ENCODE measurements at places on chromosomes 2 and 18.

DNA sequence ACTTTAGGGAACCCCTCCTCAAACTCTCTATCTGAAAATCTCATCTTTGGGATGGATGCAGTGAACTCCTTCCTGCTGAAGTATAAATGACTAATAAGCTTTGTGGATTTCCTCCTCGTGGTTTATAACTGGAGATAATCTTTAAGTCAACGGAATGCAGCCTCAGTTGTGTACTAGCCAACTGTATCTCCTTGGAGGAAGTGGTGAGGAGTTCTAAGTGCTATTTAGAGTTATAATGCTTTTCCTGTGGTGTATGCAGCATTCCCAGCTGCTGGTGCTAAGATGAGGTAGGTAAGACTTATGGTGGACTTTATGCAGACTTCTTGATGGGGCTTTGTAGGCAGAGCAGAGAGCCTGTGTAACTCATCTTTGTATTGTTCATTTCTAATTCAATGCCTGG lies 90.9 kb downstream of the LYPD6B start:
- DNase-seq: no peak

DNA sequence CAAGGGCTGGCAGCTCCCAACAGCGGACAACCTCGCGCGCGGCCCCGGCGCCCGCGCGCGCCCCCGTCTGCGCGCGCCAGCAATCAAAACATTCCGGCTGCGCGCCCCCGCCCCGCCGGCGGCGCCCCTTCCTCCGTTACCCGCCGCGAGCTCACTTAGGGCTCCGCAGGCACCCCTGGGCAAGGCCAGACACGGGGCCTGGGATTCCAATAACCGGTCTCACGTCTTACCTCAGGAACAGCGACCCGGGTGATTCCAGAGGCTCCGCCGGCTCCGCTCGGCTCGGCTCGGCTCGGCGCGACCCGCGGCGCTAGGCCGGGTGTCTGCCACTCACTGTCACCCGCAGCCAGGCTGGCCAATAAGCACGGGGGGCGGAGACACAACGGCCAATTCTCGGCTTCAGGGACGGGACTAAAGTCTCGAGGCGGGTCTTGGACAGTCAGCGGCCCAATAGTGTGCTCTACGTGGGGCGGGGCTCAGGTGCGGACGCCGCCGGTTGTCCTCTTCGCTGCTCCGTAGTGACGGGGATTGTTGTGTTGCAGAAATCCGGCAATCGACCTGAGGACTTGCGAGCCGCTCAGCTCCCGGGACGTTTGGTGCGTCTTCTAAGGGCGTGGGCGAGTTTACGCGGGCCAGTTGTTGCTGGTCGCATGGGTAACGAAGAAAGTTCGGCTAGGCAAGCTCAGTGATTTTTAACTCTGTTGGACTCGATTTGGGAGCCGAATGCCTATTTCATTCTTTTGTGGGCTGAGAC lies at the start of the genes ANKZF1 and ATG9A:
Gene ANKZF1 (plus strand): TSS at position 502 of the 754 bp plus-strand sequence. CDS start 452 bp downstream, outside the sequence.
Gene ATG9A (minus strand): TSS at position 332 of the 754 bp plus-strand sequence. CDS start 1,612 bp downstream, outside the sequence.
- peak; percentile 98 for DNase-seq

GRCh38 chr2:146244131-146244530 lies 1600.7 kb upstream of the ACVR2A start:
- DNase-seq: no peak

DNA sequence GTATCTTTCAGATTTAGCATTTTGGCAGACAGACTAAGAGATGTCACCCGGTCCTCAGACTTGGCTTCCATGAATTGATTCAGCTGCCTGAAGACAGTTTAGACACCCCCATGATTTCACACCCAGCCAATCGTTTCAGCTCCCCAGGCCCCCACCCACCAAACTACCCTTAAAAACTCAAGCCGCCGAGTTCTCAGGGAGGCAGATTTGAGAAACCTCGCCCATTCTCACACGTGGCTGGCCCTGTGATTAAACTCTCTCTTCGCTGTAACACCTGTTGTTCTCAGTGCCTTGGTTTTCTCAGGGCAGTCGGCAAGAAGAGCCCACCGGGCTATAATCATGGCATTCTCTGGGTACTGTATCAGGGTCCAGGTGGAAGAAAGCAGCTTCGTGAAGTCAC lies 35.2 kb downstream of the UXS1 start:
- DNase-seq: peak; percentile 34

DNA sequence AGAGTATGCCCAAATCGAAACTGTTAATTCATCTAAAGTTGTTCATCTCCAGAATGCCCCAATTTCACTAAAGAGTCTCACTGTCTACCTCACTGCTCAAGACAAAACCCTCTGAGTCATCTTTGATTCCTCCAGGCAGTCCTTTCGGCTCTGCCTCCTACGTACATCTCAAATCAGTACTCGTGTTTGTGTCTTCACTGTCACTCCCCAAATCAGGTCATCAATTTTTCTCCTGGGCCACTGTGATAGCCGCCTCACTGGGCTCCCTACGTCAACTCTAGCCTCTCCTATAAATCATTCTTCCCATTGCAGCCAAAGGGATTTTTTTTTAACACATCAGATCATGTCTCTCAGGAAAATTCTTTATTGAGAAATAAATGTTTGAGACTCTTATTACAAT lies 42.1 kb upstream of the TTC39C start:
- DNase-seq: no peak

- no peak for DNase-seq
Observed at GRCh38 chr2:1837458-1837857, 93.1 kb upstream of the PXDN start.

- DNase-seq: no peak
Observed at GRCh38 chr2:240172071-240172895, 31.8 kb upstream of the OTOS start.

DNA sequence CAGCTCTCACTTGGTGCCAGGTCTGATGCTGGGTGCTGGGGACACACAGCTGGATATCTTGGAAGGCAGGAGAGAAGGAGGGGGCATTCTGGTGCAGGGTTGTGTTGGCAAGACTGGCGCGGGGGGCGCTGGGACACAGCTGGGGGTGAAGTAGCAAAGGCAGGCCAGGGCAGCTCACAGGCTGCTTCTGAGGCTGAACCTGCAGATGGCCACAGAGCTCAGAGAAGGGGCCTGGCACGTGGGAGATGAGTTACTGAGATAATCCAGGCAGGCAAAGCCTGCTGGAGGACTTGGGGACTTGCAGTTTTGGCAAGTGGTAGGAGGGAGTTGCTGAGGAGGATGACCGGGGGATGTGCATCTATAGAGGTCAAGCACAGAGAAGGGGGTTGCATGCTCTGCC lies 16.2 kb upstream of the DGKD start:
- no peak for DNase-seq

- no peak for DNase-seq
Observed at GRCh38 chr2:58146707-58147106, 94.4 kb downstream of the FANCL start.

DNA sequence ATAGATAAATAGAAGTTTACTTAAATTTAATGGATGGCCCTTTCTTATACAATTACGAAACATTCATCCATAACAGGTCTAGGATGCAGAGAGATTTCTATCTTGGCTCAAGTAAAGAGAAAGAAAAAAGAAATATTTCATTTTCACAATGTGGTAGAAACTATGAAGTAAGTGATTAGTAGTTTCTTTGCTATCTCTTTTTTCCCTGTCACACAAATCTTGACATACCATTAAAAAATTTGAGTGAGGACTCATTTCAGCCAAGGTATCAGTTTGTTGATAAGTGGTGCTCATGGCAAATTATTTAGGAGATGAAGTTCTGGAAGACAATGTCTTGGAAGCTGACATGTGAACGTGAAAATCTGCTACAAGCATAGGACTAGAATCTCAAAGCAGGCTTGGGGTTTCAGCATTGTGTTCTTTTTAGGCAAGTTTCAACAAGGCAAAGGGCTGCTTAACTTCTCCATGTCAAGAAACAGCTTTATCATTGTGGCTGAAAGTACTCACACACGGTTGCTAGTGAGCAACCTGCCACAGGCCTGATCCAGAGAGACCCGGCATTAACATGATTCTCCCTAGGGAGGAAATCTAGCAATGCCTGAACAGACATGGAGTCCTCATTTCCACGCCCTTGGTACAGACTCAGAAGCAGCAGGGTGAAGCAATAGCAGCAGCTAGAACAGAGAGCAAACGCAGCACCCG lies 414.6 kb downstream of the DLGAP1 start:
- DNase-seq: no peak

GRCh38 chr2:224885836-224886547 lies 156.3 kb downstream of the DOCK10 start:
- DNase-seq: no peak

DNA sequence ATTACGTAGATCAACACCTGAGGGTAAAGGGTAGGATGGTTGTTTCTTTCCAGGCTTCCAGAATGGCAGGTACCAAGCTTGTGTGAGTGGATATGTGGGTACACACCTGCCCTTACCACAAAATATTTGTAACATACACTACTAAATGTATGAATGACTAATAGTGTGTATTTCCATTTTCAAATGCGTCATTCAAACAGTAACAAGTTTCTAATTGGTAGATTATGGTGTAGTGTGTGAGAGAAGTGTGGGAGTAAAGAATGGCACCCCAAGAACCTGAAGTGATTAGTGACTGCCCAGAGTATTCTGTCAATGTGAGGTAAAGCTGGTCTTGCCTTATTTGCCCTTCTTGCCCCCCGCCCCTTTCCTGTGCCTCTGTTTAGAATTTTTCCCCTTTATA lies 21.1 kb downstream of the AGPS start:
- DNase-seq: no peak

GRCh38 chr2:98155291-98155690 lies 68.3 kb downstream of the VWA3B start:
- DNase-seq: no peak

DNA sequence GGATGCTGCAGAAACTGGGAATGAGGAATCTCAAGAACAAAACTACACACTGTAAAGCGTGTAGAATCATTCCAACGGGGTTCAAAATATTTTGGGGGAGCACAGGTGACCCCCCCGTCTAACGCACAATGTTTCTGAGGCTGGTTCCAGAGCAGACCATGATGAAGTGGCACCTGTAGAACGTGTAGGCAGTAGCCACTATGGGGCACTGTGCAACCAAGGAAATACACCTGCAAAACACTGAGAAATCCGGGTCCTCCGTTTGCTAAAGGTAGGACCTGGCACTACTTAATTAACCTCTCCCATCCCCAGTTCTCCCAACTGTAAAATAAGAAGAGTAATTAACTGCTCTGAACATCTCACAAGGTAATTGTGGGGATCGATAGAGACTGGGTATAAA lies 22.6 kb downstream of the ST6GAL2 start:
- DNase-seq: no peak

- DNase-seq: no peak
Observed at GRCh38 chr2:23534771-23535170, 149.8 kb downstream of the KLHL29 start.

DNA sequence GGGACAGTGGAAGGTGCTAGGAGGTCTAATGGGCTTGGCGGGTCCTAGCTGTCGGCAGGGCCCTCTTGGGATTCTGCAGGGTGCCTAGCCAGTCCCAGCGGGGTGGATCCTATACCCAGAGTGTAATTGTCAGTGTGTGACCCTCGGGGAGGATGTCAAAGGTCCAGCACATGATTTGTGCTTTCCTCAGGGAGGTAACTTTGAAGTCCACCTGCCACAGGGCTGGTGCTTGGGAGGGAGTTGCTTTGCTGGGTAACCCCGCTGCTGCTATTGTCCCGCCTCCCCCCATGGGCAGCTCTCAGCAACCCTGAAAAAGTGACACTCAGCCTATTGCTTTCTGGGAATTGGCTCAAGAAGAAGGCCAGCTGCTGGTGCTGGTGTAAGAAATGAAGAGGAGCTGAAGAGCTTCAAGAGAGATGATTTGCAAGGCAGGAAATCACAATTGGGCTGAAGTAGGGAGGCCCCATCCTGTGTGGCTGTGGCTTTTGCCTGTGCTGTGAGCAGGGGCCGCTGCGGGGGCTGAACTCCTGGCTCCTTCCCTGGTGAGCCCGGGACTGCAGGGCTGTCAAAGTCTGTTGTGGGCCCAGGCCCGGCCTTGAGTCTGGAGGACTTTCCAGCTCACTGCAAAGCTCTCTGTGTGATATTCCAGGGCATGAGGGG lies 36.4 kb downstream of the EMILIN2 start:
- peak; percentile 30 for DNase-seq

GRCh38 chr2:36973320-36973719 lies 7.0 kb upstream of the STRN start:
- DNase-seq: no peak

- no peak for DNase-seq
Observed at GRCh38 chr2:176501617-176502016, 232.4 kb downstream of the MTX2 start.

- no peak for DNase-seq
Observed at GRCh38 chr2:17934721-17935120, 56.3 kb downstream of the KCNS3 start.

GRCh38 chr2:154697418-154698252 lies 860 bp upstream of the KCNJ3 start:
- no peak for DNase-seq

GRCh38 chr2:62691186-62691585 lies 14.3 kb upstream of the EHBP1 start:
- DNase-seq: no peak

- DNase-seq: no peak
Observed at GRCh38 chr2:221635949-221636348, 63.8 kb upstream of the EPHA4 start.

- no peak for DNase-seq
Observed at GRCh38 chr2:152049541-152049940, 49.3 kb downstream of the CACNB4 start.

- no peak for DNase-seq
Observed at GRCh38 chr2:9462886-9463697, 11.3 kb upstream of the IAH1 start.

DNA sequence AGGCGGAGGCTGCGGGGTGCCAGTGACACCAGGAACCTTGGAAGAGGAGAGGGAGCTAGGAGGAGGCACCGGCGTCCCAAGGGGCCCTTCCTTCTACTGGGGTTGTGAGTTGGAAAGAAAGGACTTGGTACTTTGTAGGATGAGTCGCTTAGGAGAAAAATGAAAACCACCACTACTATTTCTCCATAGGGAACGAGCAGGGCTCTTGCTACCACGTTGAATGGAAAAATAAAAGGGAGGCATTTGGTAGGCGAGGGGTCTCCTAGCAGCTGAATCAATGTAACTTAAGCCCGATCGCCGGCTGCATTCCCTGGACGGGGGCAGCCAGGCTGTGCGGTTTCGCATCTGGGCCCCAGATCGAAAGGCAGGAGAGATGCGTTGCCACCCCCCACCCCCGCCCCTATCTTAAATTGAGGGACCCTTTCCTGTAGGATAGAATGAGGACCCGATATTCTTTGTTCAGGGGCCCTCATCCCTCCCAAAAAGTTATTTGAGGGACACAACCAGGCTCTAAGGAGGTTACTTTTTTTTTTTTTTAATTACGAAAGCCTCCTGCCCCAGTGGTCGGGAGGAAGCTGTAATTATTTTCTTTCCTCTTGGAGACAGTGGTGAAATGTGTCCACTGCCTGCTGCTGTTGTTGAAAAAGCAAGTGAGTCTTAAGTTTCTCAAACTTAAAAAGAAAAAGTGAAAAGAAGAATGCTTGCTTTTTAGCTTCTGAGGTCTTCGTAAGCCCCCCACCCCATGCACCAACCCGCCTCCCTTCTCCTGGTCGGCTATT lies 1.3 kb downstream of the IGFBP2 start:
- no peak for DNase-seq

- DNase-seq: no peak
Observed at GRCh38 chr2:118706371-118706770, 141.1 kb downstream of the EN1 start.

Data from T-cell (primary cell).